ENCODE measurements at places on chromosomes 3 and 15.
A peak's percentile ranks its signal among the peaks of the same experiment; 100 is the strongest.

DNA sequence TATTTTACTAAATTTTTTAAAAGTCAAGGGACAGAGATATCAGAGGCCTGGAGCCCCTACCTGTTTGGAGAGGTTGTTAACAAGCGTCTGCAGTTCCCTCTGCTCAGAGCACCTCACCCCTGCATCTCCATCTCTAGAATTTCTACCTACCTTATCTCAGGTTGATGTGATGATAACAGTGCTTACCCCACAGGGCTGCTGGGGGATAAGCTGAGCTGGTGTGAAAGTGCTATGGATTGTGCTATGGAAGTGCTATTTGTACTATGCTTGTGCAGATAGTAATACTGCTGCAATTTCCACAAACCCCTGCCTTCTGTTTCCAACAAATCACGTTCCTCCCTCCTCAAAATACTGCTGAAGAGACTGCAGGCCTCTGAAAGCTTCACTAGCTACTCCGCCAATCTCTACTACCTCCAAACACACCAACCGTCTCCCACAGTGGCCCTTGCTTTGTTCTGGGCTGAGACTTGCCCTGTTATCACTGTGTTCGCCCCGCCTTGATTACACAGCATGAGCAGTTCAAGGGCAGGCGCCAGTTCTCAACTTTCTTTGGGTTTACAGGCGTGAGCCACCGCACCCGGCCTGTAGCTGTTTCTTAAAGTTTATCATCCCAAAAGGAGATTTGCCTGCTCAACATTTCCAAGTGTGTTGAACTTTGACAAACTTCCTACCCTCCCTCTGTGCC is 28.4 kb upstream of the PARL start:
- DNase-seq: peak; percentile 63

DNA sequence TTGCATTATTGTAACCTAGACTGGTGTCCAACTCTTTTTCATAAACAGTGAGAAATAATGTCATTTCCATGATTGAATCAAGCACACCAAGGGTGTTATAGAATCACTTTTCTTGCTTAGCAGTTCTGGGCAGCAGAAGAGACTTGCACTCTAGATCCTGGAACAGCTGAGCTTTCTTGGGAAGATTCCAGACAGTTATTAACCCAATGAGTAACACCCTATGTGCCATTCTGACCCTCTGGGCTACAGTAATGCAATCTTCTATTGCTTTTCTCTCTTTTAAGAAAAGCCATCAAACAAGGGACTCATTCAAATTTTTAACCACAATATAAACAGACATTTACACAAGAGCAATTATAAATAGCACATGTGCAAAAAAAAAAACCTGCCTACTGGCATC is 39.3 kb upstream of the USP3 start:
- no peak for DNase-seq

DNA sequence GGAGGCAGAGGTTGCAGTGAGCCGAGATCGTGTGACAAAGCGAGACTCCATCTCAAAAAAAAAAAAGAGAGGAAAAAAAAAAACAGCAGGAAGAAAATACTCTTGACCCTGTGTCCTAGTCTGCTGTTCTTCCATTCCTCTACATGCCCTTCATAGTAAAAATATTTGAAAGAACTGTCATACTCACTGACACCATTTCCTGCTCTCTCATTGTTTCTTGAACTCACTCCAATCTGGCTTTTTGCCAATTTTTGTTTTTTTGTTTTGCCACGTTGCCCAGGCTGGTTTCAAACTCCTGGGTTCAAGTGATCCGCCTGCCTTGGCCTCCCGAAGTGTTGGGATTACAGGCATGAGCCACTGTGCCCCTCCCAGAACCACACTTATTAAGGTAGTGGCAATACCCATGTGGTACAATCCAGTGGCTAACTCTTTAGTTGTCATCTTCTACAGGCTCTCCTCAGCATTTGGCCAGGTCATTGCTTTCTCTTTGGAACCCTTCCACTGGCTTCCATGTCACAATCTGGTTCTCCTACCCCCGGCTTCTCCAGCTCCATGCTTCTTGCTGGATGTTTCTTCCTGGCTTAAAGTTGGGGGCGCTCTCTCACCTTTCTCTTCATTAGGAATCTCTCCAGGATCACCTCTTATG is 238.2 kb upstream of the C2CD4B start:
- DNase-seq: peak; percentile 18

DNA sequence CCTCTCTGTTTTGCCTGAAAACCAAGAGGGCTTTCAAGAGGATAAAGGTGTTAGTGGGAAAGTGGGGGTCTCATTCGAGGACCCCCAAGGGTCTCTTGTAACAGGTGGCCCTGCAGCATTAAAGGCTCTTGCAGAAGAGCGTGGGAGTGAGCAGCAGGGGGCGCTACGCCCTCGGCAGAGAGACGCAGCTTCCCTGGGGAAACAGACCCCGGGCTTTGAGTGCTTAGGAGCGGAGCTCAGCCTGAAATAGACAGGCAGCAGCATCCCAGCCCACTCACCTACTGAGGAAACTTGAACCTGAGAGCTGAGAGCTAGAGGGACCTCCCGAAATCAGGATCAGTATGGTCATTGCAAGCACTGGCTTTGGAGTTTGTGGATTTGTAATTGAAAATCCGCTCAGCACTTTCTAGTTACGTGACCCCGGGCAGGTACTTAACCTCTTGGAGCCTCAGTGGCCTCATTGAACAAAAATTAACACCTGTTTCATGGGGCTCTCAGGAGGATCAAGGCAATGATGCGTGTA is 25.7 kb downstream of the RPLP1 start:
- peak; percentile 78 for DNase-seq

DNA sequence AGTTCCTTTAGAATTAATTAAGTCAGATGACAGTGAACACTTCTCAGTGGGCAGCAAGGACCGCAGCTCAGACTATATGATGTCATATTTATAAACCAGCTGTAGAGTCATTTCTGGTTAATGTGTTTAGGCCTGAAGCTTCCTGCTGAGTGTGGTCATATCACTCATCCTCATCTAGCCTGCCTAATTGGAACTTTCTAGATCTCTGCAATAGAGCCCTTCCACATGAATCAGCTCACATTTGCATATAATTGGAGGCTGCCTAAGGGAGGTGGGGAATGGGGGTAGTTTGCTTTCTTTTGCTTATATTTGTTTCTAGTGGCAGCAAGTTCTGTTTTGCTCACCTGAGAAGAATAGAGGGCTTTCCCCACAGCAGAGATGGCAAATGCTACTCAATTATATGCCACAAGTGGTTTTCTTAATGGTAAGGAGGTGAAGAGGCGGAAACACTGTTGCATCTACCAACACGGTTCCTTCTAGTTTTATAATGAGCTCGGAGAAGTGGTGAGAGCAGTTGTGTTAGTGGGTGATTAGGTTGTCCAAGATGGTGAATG is 148.1 kb downstream of the KLHL25 start:
- DNase-seq: peak; percentile 20

Measured in hematopoietic multipotent progenitor cell treated with erythropoietin and hydrocortisone succinate and interleukin-3 and kit ligand, for 4 days (in vitro differentiated cells).